ENCODE measurements at places on chromosomes 13 and 19.

GRCh38 chr13:48977286-48977625 lies 1.5 kb downstream of the FNDC3A start:
- no peak for DNase-seq

DNA sequence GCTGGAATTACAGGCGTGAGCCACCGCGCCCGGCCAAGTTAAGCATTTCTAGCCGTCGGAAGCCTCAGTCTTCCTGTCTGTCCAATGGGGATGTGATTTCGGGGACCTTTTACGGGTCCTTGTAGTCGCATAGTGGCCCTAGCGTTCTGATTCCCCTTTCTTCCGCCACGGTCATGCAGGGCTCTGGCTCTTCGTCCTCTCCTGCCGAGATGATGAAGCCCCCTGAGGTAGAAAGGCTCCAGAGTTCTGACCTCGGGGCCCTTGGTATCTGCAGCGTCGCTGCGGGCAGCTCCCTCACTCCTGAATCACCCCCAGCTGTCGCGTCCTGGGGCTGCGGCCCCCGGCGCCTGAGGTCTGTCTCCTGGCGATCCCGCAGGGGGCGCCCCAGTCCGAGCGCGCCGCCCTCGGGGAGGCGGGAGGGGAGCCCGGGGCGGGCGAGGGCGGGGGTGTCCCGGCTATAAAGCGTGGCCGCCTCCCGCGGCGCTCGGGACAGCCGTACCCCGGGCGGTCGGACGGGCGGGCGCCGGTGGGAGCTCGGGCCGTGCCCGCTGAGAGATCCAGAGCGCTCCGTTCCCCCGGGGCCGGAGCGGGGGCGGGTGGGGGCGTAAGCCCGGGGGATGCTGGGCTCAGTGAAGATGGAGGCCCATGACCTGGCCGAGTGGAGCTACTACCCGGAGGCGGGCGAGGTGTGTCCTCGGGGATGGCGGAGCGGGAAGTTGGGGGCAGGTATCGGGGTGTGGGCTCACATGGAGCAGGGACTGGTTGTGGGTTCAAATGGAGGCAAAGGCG lies at the start of gene FOXA3:
Gene FOXA3, plus strand, starts transcription at position 487 of the 789 bp plus-strand sequence. Its CDS starts 131 bp downstream, at position 618.
- no peak for DNase-seq

DNA sequence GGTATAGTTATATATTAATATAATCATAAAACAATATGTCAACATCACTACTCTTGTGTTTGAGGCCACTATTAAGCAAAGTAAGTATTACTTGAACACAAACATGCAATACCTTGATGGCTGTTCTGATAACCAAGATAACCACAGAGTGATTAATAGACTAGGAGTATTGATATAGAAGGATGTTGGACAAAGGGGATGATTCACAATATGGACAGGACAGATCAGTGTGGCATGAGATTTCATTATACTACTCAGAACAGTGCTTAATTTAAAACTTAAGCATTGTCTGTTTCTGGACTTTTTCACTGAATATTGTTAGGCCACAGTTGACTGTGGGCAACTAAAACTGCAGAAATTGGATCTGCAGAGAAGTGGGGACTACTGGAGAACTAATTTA lies 384.2 kb downstream of the SLITRK1 start:
- no peak for DNase-seq

- no peak for DNase-seq
Observed at GRCh38 chr13:28128030-28128429, 10.3 kb upstream of the PAN3 start.

DNA sequence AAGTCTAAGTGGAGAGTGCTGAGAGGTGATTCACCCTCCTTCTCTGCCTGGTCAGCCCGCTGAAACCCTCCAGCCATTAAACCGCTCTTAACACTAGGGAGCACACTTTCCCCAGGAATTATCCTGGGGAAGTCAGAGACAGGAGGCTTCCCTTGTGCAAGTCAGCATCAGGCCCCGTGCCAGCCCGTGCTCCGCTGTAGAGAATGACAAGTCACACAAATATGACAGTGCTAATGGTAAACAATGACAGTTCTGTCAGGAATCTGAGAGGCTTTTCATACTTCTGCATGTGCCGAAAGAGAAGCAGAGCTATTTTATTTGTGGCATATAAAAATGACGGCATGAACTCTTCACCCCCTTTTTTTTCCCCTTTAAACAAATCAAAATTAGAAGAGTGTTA lies 816.9 kb upstream of the SLC10A2 start:
- peak; percentile 59 for DNase-seq

DNA sequence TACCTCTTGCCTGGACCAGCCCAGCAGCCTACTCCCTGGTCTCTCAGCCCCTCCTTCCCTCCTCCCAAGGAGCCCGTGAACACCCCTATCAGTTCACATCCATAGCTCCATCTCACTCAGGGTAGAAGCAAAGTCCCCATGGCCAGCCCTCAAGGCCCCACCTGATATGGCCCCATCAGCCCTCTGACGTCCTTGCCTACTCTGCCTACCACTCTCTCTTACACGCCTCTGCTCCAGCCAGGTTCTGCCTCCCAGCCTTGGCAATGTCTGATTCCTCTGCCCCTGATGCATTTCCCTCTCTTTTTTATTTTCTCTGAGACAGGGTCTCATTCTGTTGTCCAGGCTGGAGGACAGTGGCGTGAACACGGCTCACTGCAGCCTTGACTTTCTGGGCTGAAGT lies 7.9 kb upstream of the SERTAD3 start:
- no peak for DNase-seq

DNA sequence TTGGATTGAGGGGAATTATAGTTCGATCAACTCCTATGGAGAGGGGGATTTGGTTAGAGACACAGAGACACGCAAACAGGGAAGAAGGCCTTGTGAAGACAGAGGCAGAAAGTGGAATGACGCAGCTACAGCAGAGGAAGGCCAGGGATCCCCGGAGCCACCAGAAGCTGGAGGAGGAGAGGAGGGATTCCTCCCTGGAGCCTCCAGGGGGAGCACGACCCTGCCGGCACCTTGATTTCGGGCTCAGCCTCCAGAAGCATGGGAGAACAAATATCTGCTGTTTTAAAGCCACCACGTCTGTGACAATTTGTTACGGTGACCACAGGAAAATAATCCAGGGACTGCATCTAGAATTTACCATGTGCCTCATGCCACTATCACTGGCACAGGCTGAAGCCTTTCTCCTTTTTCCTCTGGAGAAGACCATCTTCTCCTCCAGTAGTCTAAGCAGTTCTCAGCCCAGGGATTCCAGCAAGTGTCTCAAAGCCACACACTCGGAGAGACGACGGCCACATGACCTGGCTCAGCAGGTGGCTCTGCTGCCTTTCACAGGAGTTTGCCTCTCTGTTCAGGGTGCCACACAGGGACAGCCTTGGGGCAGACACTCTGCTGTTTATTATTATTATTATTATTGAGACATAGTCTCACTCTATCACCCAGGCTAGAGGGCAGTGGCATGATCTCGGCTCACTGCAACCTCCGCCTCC lies 39.9 kb upstream of the CCNE1 start:
- no peak for DNase-seq

- no peak for DNase-seq
Observed at GRCh38 chr19:30696514-30696913, 324.3 kb downstream of the ZNF536 start.

- peak; percentile 27 for DNase-seq
Observed at GRCh38 chr13:109913936-109914510, 127.6 kb upstream of the IRS2 start.

GRCh38 chr13:51838240-51838846 lies 6.6 kb downstream of the TMEM272 start:
- no peak for DNase-seq

DNA sequence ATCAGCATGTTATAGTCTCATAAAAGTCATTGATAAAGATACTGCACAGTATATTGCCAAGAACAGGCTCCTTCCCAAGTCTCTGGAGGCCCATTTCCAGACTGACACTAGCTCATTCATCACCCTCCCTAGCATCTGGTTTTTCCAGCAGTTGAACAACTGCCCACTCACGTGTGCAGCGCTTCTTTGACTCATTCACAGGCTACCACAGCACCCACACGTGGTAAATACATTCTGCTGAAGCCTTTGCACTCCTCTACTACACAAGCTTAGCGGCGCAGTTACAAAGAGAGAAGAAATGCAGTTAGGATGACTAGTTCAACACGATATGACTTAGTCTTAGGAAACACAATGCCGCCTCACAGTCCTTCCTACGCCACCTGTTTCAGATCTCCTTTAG lies 87.7 kb downstream of the DOCK9 start:
- no peak for DNase-seq

GRCh38 chr19:38661136-38661535 lies 13.7 kb downstream of the ACTN4 start:
- DNase-seq, result no peak

- DNase-seq, result no peak
Observed at GRCh38 chr13:94248454-94249228, 230.8 kb downstream of the DCT start.

GRCh38 chr13:42548731-42549551 lies 25.0 kb upstream of the TNFSF11 start:
- no peak for DNase-seq

DNA sequence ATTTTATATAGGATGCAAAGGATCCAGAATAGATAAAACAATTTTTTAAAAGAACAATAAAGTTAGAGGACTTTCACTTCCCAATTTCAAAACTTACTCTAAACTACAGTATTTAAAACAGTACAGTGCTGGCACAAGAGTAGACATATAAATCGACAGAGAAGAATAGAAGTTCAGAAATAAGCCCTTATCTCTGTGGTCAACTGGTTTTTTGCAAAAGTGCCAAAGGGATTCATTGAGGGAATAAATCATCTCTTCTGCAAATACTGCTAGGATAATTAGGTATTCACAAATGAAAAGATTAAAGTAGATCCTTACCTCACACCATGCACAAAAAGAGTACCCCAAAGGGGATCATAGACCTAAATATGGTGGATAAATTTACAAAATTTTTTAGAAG lies 431.0 kb upstream of the HTR2A start:
- DNase-seq, result no peak

- no peak for DNase-seq
Observed at GRCh38 chr19:5074407-5074806, 105.5 kb downstream of the KDM4B start.

DNA sequence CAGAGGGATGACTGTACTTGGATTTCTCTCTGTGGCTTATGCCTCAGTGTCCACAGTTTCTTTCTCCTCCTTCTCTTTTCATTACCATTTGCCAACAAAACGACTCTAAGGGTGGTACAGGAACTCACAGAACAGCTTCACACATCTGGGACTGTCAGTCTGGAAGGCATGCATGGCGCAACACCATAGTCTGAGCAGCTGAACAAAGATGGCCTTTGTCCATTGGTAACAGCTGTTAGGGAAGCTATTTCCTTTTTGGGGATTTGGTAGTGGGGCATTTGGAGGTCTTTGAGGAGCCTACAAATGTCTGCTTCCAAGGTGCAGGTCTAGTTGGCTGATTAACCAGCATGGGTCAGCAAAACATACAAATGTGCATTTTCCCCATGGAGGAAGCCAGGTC lies 81.4 kb upstream of the PCDH8 start:
- DNase-seq, result no peak

DNA sequence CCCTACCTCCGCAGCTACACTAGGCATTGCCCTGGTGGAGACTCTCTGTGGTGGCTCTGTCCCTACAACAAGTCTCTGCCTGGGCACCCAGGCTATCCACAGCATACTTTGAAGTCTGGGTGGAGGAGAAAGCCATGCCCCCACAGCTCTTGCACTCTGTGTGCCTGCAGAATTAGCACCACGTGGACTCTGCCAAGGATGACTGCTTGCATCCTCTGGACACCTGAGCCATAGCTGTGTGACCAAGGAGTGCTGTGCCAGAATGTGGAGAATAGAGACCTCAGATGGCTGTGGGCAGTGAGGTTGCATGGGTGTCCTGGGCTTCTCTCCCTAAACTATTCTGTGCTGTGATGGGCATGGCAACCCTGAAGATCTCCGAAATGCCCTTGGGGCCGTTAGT lies 21.2 kb upstream of the MCF2L start:
- DNase-seq, result no peak

DNA sequence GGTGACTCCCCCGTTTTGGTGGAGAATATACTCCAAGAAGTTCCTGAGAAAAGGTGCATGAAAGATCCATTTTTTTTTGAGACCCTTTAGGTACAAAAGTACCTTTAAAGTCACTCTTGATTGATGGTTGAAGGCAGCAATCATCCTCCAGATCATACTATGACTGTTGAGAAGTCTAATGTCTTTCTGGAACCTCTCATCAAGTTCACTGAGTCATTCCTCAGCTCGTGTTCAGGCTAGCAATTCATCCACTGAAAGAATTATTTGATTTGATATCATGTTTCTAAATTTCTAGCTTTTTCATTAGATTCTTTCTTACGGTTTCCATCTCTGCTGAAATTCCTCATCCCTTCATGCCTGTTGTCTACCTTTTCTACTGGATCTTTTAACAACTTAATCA lies 65.1 kb upstream of the GJB6 start:
- DNase-seq, result no peak

DNA sequence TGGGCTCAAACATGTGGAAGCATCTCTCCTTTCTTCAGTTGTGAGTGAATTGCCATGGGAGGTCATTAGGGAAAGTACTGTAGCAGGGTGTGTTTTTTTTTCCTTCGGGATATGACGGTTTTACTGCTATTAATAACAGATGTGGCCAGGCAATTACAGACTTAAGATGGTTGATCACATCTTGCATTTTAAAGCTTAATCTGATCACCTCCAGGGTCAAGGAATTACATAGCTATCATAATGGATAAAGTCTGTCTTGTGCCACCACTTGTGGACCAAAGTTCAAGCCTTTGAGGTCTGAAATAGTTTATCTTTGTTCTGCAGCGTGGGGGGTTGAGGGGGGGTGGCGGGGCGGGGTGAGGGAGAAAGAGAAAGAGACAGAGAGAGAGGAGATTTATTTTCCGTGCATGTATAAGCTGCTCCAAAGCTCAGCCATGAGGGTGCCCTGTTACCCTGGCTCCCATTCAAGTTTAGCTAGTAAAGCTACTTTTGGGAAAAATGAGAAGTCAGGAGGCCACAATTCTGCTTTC lies 5.5 kb upstream of the SERP2 start:
- DNase-seq, result no peak

DNA sequence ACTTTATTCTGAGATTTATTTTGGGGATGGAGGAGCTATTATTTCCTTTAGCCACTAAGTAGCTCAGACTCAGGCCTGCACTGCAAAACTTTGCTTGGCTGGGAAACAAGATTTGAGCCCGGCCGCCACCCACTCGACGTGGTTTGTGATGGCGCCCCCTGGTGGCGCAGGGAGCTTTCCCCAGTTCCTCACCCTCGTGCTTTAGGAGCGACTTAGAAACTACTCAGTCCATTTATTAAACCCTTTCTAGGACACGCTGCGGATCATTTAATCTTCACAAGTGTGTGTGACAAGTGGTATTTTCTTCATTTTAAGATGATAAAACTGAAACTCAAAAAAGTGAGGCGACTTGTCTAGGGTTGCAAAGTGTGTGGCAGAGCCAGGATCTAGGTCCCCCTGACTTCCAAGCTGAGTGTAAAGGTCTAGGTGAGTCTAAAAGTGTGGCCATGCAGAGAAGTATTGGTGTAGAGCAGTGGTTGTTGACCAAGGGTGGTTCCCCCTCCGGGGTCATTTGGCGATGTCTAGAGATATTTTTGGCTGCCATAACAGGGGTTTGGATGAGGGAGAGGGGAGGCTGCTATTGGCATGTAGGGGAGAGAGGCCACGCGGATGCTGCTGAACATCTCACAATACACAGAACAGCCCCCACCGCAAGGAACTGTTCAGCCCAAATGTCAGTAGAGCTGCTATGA lies 2.2 kb downstream of the CXCL17 start:
- no peak for DNase-seq
